ENCODE measurements at places on chromosomes 1 and 21.

DNA sequence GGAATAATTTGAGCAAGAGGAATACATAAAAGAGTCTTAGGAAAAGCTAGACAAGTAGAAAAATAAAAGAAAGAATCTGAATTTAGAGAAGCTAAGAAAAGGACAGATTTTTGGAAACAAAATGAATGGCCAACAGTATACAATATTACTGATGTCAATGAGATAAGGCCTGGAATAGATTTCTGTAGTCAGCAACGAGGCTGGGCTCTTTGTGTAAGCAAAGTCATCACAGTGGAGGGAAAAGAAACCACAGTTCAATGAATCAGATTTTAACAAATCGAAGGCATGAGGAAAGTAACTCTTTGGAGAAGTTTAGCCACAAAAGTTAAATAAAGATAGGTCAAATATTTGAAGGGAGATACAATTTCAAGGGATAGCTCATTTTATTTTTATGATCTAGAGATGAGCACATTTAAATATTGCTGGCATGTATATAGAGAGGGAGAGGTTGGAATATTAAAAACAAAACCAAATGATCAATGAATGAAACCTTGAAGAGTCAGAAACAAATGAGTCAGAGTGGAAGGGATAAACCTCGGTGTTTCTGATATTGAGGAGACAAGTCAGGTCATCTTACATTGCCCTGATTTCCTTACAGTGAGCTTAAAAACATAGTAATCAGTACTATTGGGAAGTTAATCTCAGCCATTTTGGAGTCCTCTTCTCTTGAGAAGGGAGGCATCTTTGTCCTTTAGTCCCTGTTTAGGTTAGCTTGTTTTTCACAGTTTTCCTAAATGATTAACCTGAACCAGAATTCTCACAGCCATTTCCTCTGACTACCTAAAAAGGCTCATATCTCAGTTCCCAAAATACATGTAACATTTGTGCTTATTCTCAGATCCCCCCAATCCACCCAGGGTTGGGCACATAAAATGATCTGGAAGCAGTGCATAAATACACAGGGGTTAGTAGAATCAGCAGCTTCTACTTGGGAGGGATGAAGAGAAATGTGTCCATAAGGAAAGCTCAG lies 620.0 kb upstream of the B3GALT2 start:
- DNase-seq, result no peak

DNA sequence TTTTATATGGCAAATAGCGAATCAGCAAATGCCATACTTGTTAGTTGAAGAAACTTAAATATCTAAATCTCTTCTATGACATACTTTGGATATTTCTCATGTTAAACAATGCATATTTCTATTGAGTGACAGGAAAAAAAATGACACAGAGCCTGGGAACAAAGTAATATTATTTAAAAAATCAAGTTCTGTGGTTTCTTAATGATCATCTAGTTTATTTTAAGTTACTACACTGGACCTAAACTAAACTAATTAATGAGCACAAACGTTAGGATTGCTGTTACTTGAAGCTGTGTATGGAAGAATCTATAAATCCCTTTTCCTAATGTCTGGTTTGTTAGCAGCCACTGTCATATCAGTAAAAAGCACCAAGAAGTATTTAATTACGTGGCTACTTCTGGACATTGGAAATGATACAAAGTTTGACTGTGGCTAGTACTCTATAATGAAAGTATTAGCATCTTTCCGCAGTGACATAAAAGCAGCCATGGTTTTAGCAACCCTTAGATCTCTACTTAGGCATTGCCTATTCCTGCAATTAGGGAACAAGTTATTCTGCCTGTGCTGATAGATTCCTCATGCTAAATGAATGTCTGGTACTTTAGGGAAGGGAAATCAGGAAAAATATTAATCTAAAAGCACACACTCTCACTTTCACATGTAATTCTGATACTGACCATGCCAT lies 981.7 kb upstream of the B3GALT2 start:
- DNase-seq, result no peak

GRCh38 chr1:3283849-3284248 lies 170.6 kb upstream of the ARHGEF16 start:
- DNase-seq, result no peak

GRCh38 chr1:170377440-170377839 lies 154.5 kb upstream of the GORAB start:
- DNase-seq, result no peak

- no peak for DNase-seq
These were observed 421.0 kb downstream of the DSCAM start for GRCh38 chr21:40425981-40426380.

- peak; percentile 67 for DNase-seq
These were observed 21.7 kb downstream of the INTS3 start for GRCh38 chr1:153749408-153750005.

DNA sequence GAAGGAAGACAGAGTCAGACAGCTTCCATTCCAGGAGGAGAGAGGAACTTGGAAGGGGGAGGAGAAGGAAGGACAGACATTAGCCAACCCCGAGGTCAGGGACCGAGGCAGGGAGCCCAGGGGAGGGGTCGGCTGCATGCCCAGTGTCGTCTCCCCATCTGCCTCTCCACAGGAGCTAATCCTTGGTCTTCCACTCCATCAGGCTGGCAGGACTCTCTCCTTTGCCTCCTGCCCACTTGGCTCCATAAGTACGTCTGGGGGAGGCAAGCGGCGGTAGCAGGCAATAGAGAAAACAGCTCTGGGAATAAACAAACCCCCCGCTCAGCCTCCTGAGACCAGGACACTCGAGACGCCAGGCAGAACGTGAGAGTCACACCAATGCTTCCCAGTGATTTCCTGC lies 71.3 kb downstream of the GRIK3 start:
- no peak for DNase-seq

Data from AG04450 (cell line).